Adipocyte (in vitro differentiated cells): ENCODE measurements at places on chromosomes 3 and 15.

- no peak for DNase-seq
Measured at GRCh38 chr3:12886106-12886679, 44.8 kb upstream of the RPL32 start.

GRCh38 chr15:98965597-98965996 is 42.0 kb downstream of the PGPEP1L start:
- DNase-seq: no peak

DNA sequence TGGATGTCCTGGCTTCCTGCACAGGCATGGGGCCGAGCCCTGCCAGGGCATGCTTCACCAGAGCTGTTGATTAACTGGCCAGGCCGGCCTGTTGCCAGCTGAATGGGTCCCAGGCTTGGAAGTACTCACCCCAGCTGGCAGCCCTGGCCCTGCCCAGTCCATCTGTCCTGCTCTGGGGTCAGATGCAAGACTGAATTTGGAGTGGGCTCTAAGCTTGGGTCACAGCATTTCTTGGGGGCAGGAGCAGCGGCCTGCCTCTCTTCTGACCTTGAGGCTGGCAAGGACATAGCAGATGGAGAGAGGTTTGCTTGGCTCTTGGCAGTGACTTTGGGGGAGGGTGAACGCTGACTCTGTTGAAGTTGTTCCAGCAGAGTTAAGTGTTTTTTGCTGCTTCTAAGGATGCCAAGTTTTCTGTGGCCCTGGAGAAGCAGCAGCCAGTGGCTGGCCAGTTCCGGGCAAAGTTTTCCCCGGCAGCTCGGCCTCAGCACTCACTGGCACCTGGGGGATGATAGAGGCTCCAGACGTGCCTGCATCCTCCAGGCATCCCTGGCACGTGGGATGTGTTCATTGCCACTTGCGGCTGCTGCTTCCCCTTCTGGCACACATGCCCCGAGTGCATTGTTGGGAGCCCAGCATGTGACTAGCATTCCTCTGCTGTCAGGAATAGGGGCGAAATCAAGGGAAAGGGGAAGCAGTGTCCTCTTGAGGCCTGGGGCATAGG is 22.9 kb downstream of the PDIA5 start:
- DNase-seq: no peak

- peak; percentile 77 for DNase-seq
Measured at GRCh38 chr15:64865998-64866520, 24.3 kb downstream of the PLEKHO2 start.

DNA sequence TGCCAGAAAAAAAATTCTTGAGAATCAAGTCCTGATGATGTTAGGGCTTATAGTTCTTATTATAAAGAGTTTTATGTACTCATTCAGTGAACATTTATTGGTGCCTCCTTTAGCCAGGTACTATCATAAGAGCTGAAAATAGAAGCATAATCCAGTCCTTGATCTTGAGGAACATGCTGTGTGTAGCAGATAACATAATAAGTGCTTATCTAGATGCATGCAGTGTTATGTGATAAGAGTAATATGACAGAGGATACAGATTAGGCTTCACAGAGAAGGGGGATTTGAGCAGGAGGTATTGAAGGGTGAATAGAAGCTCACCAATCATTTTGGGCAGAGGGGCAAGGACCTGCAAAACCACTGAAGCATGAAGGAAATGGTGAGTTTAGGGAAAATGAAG is 1.1 kb downstream of the CCR2 start:
- no peak for DNase-seq

GRCh38 chr15:94027581-94027980 is 203.8 kb upstream of the MCTP2 start:
- DNase-seq: no peak

DNA sequence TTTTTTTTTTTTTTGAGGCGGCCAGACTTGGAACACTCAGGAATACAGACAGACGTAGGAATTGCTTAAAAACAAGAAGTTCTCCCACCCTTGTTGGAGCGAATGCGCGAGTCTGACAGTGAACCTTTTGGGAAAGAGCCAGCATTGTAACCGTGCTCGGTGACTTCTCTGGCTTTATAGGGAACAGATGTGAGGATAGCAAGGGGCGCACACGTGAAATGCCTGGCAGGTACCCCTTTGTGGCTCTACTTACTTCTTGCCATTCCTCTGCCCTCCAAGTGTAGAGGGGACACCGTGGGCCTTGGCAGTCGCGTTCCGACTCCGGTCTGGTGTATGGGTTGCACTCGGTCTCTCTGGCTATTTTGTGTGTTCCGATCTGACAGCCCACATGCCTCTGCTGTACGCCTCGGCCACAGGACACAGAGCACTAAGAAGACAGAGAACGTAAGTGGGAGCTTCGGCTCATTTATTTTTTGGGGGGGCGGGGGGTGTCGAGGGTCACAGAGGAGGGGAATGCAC is 126.4 kb downstream of the ADAMTS9 start:
- DNase-seq: no peak

- no peak for DNase-seq
Measured at GRCh38 chr3:52289747-52290595, 2.3 kb downstream of the GLYCTK start.

GRCh38 chr3:49173116-49173791 is 1.9 kb downstream of the KLHDC8B start:
- no peak for DNase-seq

DNA sequence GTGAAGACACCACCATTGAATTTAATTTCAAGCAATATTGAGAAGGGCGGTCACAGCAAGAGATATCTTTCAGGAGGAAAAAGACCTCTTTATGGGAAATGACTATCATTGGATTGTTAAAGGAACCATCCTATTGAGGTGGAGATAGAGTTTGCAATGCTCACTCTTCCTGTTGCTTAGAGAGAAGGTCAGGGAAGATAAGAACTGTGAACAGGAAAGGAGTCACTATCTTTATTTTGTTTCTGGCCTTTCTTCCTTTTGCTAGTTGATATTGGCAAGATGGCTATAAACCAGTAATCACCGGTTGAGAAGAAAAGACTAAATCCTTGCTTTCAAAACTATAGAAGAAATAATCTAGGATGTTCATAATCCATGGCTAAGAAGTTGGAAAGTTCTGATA is 112.1 kb upstream of the TMEM108 start:
- no peak for DNase-seq

- DNase-seq: peak; percentile 11
Measured at GRCh38 chr3:16836505-16837237, 48.1 kb upstream of the PLCL2 start.

- DNase-seq: no peak
Measured at GRCh38 chr3:73315706-73316105, 254.2 kb downstream of the EBLN2 start.

DNA sequence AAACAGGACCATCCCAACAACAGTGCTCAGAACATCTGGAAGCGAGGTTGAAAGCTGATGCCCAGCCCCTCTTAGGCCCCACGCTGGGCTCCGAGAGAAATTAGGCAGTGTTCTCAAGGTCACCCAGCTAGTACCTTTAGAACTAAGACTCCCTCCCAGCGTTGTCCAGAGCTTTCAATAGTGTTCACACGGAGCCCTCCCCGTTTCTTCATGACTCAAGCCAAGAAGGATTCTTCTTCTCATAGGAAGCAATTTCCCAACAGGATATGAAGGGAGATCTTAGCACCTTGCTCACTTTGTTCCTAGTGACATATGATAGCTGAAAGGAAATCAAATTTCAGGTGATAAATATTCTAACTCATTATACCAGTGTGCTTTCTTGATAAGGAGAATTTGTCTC is 244.2 kb upstream of the ST8SIA2 start:
- DNase-seq: no peak

GRCh38 chr3:84963137-84963536 is 4.3 kb downstream of the CADM2 start:
- DNase-seq: no peak

DNA sequence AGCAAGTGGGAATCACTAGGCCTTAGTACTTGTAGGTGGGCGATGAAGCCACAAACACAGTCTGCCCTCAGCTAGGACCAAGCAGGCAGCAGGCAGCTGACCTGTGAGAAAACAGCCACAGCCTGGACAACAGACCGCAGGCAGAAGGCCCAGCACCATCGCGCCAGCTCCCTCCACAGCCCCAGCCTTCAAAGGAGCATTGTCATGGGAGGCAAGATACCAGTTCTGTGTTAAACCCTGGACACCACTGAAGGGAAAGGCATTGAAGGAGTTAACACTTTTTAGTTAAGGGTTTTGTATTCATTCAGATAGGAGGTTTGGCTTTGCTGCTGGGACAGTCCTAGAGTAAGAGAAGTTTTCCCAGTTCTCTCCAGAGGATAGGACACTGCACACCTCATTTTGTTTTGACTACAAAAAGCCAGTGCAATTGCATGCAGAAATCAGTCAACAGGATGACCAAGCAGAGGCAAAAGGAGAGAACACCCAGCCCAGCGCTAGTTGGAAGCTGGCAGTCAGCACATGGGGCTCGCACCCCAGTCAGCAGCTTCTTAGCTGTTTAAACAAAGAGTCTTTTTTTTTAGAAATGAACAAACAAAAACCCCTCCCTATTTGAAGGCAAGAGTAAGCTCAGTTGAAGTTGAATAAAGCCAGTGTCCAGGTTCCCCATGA is 286.1 kb upstream of the TPM1 start:
- no peak for DNase-seq

DNA sequence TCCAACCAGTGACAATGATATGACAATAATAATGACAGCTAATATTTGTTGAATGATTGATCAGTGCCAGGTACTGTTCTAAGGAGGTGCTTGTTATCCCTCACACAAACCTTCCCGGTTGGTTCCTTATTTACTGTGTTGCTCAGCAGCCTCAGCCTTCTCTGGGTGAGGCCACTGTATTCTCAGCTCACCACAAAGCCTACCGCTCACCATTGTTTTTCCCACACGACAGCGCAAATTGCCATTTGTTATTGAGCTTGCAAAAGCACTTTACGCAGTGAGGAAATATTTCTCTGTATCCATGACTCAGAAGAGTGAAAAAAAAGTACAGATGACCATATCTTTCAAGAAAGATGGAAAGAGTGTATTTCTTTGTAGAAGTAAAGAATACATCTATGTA is 49.5 kb upstream of the PDZRN3 start:
- DNase-seq: peak; percentile 53

- no peak for DNase-seq
Measured at GRCh38 chr15:50546566-50546965, at the start of gene USP50. Gene USP50 (minus strand): TSS chr15:50546666. CDS start chr15:50546525, 141 bp downstream.
